ENCODE measurements at places on chromosomes 1 and 21.

- DNase-seq: no peak
These were observed 520.4 kb upstream of the CXADR start for GRCh38 chr21:16992448-16992847.

GRCh38 chr1:233328142-233328921 is 808 bp downstream of the MAP3K21 start:
- peak; percentile 7 for DNase-seq

- no peak for DNase-seq
These were observed at the start of gene RNASEL for GRCh38 chr1:182588500-182589396. RNASEL (minus strand) TSS chr1:182589256; CDS start chr1:182586806, 2,450 bp downstream.

DNA sequence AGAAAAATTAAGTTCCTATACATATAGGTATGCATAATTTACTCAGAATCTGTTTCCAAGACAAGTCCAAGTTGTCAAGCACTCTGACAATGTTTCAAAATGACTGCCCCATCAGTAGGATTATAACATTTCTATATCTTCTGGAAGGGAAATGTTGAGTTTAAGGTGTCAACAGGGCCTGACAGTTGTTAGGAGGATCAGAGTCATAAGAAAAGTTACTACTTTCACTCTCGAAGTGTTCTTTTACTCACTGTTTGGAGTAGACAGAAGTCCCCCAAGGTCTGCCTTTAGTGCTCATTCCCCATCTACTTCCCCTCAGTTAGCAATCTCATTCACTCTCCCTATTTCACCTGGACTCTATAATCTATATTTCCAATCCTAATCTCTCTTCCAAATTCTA is 20.6 kb upstream of the MAGI3 start:
- no peak for DNase-seq

GRCh38 chr21:29034678-29035077 is 10.2 kb downstream of the USP16 start:
- no peak for DNase-seq

GRCh38 chr1:152451254-152451653 is 37.2 kb upstream of the CRNN start:
- no peak for DNase-seq

- no peak for DNase-seq
These were observed 13.6 kb downstream of the RIPK4 start for GRCh38 chr21:41753006-41753898.

DNA sequence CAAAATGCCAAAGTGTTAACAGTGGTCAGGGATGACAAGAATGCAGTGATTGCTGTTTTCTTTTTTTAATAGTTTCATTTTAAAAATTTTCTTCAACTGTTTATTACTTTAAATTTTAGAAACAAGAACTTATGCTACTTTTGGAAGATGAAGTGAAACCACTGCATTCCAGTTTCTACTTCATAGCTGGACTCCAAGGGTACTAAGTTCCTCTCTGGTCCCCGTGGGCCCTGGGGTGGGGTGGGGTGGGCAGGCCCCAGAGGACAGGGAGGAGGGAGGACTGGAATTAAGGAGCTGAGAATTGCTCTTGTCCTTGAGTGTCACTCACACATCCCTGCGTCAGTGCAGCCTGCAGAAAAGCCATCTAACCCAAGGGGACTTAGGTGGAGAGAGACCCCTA is 97.3 kb downstream of the RAVER2 start:
- DNase-seq: no peak

DNA sequence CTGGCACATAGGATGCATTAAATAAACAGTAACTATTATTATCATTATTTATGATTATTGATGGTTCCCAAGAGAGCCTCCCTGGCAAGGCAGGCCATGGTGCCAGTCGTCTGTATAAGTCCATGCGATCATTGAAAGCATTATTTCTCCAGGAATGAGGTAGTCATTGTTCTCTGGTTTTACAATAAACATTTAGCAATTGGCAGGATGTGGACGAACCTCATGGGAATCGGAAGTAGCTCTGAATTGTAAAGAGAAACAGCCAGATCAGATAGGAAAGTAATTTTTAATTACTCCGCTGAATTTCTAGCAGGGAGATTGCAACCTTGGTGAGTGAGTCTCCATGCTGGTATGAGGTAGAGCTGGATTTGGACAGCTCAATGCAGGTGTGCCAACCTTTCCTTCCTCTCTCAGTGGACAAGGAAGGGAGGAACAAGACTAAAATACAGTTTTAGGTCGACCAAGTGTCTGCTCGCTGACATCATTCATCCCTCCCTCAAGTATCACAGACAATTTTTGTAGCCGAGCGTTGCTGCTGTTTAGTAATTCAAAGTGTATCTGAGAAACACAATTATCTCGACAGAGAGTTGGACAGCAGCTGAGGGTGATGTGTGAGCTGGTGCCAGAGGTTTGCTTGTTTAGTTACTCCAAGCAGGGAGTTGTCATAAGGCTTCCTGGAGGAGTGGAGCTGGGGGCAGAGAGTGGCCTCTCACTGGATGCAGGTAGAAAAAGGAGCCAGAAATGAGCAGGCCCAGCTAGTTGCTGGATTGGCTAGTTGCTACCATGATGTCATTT is 250.8 kb downstream of the KCNJ6 start:
- DNase-seq: no peak

DNA sequence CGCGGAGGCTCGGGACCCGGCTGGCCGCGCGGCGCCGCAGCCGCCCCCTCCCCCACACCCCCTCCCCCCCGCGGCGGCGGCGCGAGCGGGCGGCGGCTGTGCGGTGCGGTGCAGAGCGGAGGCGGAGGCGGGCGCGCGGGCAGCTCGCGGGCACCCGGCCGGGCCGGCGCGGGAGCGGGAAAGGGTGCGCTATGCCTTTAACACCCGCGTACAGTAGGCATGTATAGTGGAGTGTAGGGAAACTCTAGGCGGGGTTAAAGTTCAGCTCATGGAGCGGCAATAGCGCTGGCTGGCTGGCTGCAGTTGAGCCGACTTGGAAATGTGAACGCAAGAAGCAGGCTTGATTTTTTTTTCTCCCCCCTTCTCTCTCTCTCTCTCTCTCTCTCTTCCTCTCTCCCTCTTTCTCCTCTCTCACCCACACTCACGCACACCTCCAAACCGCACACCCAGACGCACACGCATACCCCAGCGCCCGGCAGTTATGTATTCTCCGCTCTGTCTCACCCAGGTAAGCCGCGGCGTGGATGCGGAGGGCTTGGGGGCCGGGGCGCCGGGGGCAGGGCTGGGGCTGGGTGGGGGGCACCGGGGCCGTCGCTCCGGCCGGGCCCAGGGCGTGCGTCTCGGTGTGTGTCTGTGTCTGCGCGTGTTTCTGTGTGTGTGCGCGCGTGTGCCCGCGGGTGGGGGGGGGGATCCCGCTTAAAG is at the start of gene NFIA:
Gene NFIA (plus strand): TSS at position 251 of the 702 bp plus-strand sequence.
- DNase-seq: peak; percentile 19

DNA sequence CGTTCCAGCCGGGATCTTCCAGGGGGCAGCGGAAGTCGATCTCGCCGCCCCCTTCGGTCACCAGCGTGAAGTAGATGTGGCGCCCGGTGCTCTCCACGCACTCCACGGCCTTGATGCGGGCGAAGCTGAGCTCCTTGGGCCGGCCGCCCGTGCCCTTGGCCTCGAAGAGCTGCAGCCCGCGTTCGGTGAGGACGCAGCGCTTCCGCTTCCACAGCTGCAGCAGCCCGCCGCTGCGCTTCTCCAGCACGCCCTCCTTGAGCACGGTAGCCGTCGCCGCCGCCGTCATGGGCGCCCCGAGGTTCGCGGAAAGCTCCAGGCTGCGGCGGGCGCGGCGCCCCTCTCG is 516 bp downstream of the PHLDA3 start:
- no peak for DNase-seq

- DNase-seq: no peak
These were observed 1.1 kb upstream of the COL6A2 start for GRCh38 chr21:46096596-46097335.

DNA sequence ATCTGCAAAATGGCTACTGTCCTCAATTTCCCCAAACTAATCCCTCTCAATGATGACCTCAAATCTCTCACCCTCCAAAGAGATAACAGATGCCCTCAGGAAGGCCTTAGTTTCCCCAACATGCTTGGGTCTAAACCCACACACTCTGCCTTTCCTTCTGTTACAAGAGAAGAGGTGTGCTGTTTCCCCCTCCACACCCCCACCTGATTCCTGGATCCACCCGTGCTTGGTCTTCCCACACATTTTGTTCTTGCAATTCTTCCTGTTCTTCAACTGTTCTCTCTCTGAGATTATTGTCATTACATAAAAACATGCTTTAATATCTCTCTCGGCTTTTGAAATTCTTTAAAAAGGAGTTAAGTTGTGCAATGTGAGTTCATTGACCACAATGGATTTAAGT is 5.7 kb upstream of the CBR3 start:
- DNase-seq: no peak

GRCh38 chr1:11967028-11967547 is 13.2 kb upstream of the MFN2 start:
- DNase-seq: no peak

DNA sequence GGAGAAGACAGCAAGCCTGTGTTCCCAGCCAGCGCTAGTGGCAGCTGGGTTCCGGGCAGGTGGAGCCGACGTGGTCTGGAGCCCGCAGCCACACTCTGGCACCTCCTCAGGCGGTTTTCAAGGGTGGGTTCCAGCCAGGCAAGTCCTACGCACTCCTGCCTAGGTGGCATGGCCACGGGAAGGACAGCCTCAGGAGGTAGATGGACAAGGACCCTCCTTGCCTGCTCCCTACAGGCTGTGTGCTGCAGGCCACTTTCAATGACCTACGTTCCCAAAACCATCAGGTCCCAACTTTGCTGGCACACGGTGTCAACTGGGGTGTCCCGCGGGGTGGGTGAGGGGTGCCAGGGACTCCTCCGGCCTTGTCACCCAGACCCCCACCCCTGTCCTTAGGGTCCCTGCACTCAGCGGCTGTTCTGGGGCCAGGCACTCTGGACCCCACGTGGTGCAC is 6.7 kb upstream of the PTGER3 start:
- DNase-seq: no peak

GRCh38 chr1:229131243-229132105 is 139.4 kb upstream of the RAB4A start:
- DNase-seq: no peak

GRCh38 chr1:223713546-223714420 is 1.4 kb downstream of the CAPN2 start:
- DNase-seq: no peak

GRCh38 chr1:185663332-185663731 is 70.9 kb upstream of the HMCN1 start:
- no peak for DNase-seq

- DNase-seq: no peak
These were observed 63.6 kb upstream of the ERG start for GRCh38 chr21:38561613-38562581.

DNA sequence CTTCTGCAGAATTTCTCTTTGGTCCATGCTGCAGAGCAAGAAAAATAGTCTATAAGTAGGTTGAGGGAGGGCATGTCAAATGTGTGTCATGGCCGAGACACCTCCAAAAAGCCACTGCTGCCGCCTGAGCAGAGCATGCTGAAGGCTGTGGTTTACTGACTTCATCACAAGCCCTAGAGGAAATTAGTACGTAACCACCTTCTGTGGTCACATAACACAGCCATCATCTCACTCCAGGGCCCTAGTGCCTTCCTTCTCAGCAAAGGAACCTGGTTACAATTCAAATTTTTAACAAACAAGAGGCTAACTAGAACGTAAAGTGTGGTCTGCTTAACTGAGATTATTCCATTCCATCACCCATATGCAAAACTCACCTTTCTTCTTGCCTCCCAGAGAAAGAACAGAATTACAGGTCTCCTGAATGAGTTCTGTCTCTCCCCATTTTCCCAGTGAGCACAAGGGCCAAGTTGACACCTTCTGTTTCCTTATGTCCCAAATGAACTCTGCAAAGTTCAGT is at the start of gene PTPN22:
Gene PTPN22 (minus strand): TSS at position 116 of the 517 bp plus-strand sequence.
- peak; percentile 42 for DNase-seq

- DNase-seq: no peak
These were observed 739 bp downstream of the SMG5 start for GRCh38 chr1:156281693-156282478.

- DNase-seq: no peak
These were observed at the start of gene GJB4 for GRCh38 chr1:34759503-34760357. GJB4 (plus strand) TSS chr1:34759740; CDS start chr1:34761255, 1,515 bp downstream.

GRCh38 chr1:145857170-145857569 is 1.7 kb downstream of the PIAS3 start:
- no peak for DNase-seq

GRCh38 chr1:47225430-47226100 is 6.5 kb downstream of the TAL1 start:
- DNase-seq: no peak

DNA sequence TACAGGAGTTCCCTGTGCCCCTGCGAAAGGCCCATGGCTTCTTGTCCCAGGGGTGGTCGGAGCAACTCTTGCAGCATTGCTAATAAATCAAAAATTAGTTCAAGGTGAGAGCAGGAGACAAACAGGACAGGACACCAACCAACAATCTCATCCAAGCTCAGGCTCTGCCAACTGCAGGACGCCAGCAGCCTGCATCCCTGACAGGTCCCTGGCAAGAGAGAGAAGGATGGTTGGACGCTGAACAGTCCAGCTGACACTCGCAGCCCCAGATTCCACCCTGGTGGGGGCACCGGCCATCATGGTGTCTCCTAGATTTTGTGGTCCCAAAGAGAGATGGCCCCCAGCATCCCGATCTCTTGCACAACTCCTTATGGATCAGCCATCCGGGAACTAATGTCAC is 142.1 kb upstream of the VAMP3 start:
- DNase-seq: no peak

DNA sequence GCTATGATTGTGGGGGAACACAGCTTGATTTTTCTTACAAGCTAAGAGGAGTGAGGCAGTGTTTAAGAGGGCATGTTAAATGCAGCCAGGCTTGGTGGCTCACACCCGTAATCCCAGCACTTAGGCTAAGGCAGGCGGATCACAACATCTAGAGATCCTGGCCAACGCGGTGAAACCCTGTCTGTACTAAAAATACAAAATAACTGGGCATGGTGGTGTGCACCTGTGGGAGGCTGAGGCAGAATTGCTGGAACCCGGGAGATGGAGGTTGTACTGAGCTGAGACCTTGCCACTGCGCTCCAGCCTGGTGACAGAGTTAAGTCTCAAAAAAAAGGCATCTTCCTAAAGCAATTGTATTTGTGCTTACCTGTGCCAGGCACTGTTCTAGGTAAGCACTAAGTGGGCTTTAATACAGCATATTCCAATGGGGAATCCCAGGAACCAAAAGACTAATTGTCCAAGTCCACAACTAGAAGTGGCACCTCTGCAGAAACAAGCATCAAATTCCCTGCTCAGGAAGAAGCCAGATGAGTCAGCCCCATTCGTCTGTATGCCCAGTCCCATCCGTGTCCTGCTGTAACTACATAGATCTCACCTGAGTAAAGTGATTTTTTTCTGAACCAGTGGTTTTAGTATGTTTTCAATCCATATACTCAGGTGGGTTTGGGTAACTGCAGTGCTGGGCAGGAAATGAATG is 4.6 kb downstream of the RCC1 start:
- peak; percentile 30 for DNase-seq

- no peak for DNase-seq
These were observed 9.6 kb upstream of the NVL start for GRCh38 chr1:224339442-224340033.

All from stimulated activated CD4-positive, alpha-beta T cell treated with anti-CD3 and anti-CD28 coated beads, TNF-alpha, amount 100 ng/mL, for 4 hours (primary cell).